Panc1 (cell line): ENCODE measurements at places on chromosomes 3 and 15.

DNA sequence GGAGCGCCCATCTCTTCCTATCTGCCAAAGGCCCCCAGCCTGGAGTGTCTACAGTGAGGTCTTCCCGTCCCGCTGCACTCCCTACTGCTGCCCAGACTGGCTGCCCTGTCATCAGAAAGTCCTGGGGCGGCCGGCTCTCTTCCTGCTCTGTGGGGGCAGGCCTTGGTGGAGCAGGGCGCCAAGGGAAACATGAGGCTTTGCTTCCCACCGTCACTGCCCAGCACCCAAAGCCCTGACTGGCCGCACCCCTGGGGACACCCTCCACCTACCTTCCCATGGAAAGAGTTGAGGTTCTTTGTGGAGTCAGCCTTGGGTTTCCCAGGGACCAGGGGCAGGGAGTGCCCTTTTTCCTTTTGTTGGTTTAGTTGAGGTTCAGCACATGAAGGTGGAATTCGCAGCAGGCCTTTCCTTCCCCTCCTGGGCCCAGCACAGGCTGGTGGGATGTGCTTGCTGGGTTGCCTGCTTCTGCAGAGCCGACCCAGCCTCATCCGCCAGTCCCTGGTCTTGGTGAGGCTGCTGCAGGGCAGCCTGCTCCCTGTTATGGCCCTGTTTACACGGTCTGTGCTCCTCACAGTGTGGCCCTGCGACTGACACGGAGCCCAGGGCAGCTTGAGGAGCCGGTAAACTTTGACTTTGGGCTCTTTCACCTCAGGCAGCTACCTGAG is 51.8 kb upstream of the PLXNA1 start:
- no peak for DNase-seq
- no peaks in the 10 kb centered on the region for H3K36me3 ChIP-seq
- H3K27ac ChIP-seq: no peak overlapping the region; the same call in 1 of the 2 replicates
- peaks cover 33% of the 10 kb centered on the region for H3K4me1 ChIP-seq

- H3K4me1 ChIP-seq: no peaks in the 10 kb centered on the region
- no peak overlapping the region for H3K4me3 ChIP-seq
- DNase-seq: no peak
- no peak overlapping the region; the same call in 1 of the 2 replicates for H3K27ac ChIP-seq
Measured at GRCh38 chr15:65969865-65970816, 100.8 kb downstream of the RAB11A start.

DNA sequence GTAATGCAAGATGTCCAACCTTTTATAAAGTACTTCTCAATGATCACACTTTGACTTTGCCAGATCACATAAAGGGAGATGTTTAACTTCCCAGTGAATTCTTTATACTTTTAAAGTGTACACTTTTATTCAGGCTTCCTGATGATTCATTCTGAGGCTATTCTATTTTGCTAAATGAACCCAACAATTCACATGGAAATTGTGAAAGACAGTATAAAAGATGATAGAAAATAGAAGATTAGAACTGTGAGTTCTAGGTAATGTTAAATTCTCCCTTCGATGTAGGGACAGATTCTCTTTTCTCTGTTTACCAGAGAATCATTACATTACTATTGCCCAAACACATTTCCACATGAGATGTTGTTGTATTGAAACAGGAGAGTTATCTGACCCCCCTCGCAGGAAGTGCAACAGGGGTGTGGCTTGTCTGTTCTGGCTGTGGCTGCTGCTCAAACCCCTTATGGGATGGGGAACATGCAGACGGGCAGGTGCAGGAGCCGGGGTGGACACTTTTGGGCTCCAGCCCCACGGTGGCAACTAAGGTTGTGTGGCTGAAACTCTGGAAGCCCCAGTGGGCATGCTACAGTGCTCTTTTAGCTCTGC is 131.3 kb upstream of the LRTM1 start:
- H3K4me3 ChIP-seq: no peak overlapping the region
- H3K27me3 ChIP-seq: no peaks in the 10 kb centered on the region
- no peaks in the 10 kb centered on the region for H3K4me1 ChIP-seq
- DNase-seq: no peak
- no peak overlapping the region for H3K27ac ChIP-seq

GRCh38 chr3:171250444-171250843 is 209.8 kb downstream of the TNIK start:
- no peaks in the 10 kb centered on the region for H3K36me3 ChIP-seq
- no peak for DNase-seq
- H3K27ac ChIP-seq: no peak overlapping the region

DNA sequence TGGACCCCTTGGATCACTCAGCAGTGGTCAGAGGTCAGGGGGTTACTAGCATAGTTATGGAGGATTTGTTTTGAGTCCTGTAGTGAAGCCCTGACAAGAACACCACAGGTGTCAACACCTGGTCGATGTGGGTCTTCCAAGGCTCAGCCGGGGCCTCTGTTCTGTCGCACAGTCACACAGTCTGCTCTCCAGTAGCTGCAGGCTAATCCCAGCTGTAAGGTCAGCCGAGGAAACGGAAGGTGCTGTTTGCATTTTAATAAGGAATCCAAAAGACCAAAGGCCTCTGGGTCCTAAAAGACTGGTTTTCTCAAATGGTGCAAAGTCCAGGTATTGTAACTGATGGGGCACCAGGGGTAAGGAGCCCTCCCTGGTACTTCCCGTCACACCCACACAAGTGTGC is 71.7 kb downstream of the RPLP1 start:
- H3K27ac ChIP-seq: peak overlapping the region; percentile 29; the same call in 1 of the 2 replicates
- no peaks in the 10 kb centered on the region for H3K27me3 ChIP-seq
- no peak overlapping the region for H3K4me3 ChIP-seq
- H3K4me1 ChIP-seq: no peaks in the 10 kb centered on the region
- no peak for DNase-seq

DNA sequence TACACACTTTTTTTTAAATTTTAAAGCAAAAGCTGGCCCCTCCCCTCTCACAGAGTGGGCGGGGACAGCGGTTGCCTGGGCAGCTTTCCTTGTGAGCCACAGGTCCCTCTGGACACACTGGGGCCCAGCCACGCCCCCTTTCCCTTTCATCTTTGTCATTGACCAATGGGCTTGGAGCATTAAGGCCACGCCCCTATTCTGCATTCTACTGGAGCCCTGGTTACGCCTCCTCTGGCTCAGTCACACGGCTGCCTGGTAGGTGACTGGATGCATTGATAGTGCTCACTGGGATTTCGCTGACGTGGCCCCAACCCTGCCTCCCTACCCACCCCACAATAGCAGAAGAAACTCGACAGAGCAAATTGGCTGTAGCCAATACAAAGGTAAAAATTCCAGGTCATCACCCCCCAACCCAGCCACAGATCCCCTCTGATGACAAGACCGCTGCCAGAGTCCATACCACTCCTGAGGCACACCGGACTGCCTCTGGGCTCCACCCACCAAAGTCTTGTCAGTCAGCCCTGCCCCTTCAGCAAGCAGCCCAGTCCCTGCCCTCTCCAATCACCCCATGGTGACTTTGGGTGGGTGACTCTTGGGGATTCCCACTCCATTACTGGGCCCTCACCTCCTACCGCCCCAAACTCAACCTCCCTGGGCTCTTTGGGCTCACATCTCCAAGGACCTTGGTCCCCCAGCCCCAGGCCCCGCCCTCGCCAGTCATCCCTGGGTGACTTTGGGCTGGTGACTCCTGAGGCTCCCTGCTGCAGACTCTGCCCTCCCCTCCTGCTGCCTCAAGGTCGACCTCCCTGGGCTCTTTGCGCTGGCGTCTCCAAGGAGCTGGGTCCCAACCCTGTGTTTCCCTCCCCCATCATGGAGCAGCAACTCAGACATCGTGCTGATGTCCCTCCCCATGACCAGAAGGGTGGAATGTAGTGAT is 112.2 kb upstream of the FAN1 start:
- H3K27me3 ChIP-seq: 0 out of 2 replicates have a peak, but pooled peaks cover 2% of the 10 kb centered on the region
- H3K27ac ChIP-seq: no peak overlapping the region
- no peaks in the 10 kb centered on the region for H3K36me3 ChIP-seq

GRCh38 chr3:157541506-157542236 is 38.5 kb upstream of the VEPH1 start:
- no peak overlapping the region for H3K27ac ChIP-seq
- no peak overlapping the region for H3K4me3 ChIP-seq
- no peaks in the 10 kb centered on the region for H3K4me1 ChIP-seq
- DNase-seq: no peak

DNA sequence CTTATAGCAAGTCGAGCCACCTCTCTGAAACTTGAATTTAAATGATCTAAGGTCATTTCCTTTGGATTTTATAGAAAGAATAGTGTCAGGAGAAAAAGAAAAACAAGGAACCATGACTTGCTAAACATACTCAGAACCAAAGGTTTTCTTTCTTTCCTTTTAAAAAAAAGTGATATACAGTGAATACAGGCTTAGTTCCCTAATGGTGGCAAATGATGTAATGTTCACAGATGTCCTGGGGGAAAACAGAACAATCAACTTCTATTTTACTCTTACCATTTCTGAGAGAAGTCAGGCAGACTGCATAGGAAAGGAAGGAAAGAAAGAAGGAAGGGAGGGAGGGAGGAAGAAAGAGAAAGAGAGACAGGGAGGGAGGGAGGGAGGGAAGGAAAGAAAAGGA is 56.5 kb downstream of the ST6GAL1 start:
- H3K4me1 ChIP-seq: no peaks in the 10 kb centered on the region
- H3K36me3 ChIP-seq: no peaks in the 10 kb centered on the region
- no peaks in the 10 kb centered on the region; the same call in 1 of the 2 replicates for H3K27me3 ChIP-seq

DNA sequence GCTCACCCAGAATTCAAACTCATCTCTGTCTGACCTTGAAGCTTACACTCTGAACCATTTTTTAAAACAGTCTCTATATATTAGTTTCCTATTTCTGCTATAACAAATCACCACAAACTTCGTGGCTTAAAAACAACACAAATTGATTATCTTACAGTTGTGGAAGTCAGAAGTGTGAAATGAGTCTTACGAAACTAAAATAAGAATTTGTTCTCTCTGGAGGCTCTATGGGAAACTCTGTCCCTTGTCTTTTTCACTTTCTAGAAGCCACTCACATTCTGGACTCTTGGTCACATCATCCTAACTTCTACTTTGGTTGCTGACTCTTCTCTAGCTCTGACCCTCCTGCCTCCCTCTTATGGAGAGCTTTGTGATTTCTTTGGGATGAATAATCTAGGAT is 429.3 kb upstream of the THBS1 start:
- H3K27ac ChIP-seq: no peak overlapping the region
- H3K27me3 ChIP-seq: no peaks in the 10 kb centered on the region
- no peaks in the 10 kb centered on the region for H3K36me3 ChIP-seq

- H3K27me3 ChIP-seq: peaks cover 17% of the 10 kb centered on the region
- H3K4me1 ChIP-seq: no peaks in the 10 kb centered on the region
- no peaks in the 10 kb centered on the region for H3K36me3 ChIP-seq
- no peak overlapping the region for H3K27ac ChIP-seq
- DNase-seq: no peak
Measured at GRCh38 chr15:68471541-68471940, 39.6 kb upstream of the ITGA11 start.

- no peaks in the 10 kb centered on the region for H3K27me3 ChIP-seq
- DNase-seq: no peak
- no peaks in the 10 kb centered on the region for H3K4me1 ChIP-seq
- H3K27ac ChIP-seq: no peak overlapping the region
- no peak overlapping the region for H3K4me3 ChIP-seq
Measured at GRCh38 chr15:96170979-96171739, 159.3 kb upstream of the NR2F2 start.
